ENCODE measurements at places on chromosomes 12 and 14.

DNA sequence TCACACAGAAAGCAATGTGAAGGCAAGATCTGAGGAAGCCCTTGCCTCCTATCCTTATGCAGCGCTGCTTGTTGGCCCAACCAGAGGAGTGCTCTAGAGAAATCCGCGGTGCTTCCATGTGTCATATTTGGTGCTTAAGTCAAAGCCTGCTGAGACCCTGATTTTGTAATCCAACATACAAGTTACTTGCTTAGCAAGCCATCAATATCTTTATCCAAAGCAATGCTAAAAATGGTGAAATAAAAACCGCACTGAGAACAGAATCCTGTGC is 250.0 kb downstream of the MED13L start:
- DNase-seq = no peak

- DNase-seq = no peak
Observed at GRCh38 chr12:53613821-53614220, 12.4 kb downstream of the ATF7 start.

- no peak for DNase-seq
Observed at GRCh38 chr12:71935594-71935993, 3.1 kb upstream of the TPH2 start.

- DNase-seq = no peak
Observed at GRCh38 chr12:5685935-5686334, 254.0 kb downstream of the NTF3 start.

DNA sequence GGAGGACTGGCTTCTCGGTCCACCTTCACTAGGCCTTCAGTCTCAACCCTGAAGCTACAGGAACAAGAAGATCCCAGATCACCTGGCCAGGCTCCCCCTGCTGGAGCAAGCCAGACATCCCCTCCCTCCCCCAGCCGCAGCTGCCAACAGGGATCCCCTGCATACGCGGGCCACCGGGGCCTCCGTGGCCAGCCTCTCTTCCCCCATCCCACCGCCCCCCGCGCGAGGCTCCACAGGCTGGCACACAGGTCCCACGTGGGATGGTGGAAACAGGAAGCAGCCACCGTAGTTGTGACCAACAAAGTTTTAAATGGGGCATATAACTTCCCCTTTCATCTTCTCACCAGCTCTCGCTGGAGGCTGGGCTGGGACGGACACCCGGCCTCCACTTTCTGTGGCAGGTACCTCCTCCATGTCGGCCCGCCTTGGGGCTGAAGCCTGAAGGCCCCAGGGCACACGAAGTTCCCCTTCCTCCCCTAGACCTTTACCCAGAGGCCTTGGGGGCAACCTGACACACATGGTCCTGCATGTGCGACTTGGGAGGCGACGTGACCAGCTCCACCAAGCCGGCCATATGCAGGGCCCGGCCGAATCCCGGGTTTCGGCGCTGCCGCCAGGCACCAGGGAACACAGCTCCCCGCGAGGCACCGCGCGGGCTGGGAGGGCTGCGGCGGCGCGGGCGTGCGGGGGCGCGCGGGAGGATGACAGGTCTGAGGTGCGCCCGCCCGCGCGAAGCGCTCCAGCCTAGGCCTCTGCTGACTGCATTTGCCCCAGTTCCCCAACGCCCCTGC is 44.4 kb upstream of the PNMA1 start:
- peak; percentile 64 for DNase-seq

- DNase-seq = no peak
Observed at GRCh38 chr12:24363177-24363754, 413.8 kb upstream of the SOX5 start.

DNA sequence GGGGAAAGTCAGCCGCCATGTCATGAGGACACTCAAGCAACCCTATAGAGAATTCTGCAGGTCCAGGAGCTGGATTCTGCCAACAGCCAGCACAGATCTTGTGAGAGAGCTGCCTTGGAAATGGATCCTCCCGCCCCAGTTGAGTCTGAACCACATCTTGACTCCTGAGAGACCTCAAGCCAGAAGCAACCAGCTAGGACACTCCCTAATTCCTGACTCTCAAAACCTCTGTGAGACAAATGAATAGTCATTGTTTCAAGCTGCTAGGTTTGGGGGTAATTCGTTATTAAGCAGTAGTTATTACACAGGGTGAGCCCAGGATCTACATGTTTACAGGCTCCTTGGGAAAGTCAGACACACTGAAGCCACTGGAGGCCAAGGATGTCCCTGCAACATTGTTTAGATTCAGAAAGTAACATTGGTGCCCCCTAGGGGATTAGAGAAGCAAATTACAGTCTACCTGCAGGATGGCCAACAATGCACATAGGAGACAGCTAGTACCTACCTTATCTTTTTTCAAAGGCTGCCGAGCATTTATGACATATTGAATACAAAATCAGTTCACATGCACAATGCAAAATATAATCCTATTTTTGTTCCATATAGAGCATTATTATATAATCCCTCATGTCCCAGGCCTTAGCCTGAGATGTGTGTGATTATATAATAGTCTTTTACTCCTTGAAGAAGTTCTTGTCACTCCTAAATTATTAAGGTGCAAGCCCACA is 57.9 kb upstream of the FICD start:
- DNase-seq = peak; percentile 56

- no peak for DNase-seq
Observed at GRCh38 chr14:70832561-70833305, 23.4 kb upstream of the MAP3K9 start.

GRCh38 chr14:56394826-56395530 is 184.6 kb upstream of the TMEM260 start:
- DNase-seq = no peak

DNA sequence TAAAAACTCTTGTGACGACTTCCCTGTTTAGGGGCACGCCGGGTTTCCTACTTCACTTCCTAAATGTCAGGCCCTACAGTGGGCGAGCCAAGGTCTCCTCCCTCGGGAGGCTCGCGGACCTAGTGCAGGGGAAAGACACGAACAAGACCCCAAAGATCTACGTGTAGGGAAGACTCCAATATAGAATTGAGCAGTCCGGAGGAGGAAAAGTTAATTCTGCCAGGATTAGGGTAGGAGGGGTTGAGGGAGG is 564 bp downstream of the ATXN3 start:
- DNase-seq = no peak

- DNase-seq = no peak
Observed at GRCh38 chr12:120652656-120653435, 12.4 kb downstream of the CABP1 start.

- peak; percentile 43 for DNase-seq
Observed at GRCh38 chr12:55797068-55797467, 20.5 kb downstream of the SARNP start.

- no peak for DNase-seq
Observed at GRCh38 chr14:55873169-55873568, 245.0 kb upstream of the PELI2 start.

GRCh38 chr12:112340230-112340629 is 42.0 kb downstream of the HECTD4 start:
- no peak for DNase-seq

- no peak for DNase-seq
Observed at GRCh38 chr12:3809357-3810015, 56.6 kb upstream of the CRACR2A start.

GRCh38 chr12:33587784-33588712 is 148.4 kb upstream of the SYT10 start:
- DNase-seq = no peak

DNA sequence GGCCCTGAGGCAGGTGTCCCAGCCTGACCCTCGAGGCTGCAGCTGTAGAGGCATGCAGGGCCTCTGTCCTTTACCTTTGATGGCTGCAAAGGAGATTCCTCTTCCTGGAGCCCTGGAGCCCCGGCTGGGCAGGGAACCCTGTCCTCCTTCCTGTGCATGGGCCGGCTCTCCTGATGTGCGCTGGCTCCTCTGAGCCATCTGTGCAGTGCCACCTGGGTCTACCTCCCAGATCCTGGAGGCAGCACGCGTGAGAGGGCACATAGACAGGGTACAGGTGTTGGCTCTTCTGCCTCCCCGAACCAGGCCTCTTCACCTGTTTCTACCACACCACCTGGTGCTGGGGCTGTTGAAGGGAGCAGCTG is 115.1 kb downstream of the BEGAIN start:
- DNase-seq = no peak

DNA sequence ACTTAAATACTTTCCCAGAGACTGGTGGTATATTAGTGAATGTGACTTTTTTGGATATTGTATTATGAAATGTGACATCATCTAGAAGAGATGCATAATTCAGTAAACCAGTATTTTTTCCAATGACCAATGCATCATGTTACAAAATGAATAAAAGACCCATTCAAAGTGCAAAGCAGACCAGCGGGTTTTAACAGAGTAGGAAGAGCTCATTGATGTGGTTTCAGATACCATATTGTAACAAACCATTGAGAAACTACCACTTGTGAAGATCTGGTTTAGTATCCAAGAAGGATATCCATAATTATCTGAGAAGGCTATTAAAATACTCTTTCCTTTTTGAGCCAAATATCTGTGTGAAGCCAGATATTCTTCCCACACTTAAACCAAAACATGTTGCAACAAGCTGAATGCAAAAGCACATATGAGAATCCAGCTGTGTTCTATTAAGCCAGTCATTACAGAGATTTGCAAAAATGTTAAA is 47.7 kb downstream of the MVK start:
- DNase-seq = no peak

DNA sequence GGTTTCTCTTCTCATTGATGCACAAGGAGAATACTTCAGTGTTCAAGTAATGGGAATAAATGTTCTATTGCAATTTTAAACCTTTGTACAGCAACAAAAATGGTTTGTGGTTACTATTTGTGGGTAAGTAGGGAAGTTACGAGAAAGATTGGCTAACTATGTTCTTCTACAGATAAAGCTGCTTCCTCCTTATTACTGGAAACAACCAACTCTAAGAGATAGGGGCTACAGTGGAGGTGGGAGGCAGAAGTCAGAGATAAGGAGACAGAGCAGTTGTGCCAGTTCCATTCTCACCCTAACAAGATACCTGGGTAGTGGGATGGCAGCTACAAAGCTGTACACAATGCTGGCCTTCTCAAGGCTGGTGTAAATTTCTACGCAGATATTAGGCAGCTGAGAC is 16.2 kb downstream of the NOXRED1 start:
- DNase-seq = no peak

GRCh38 chr14:61421212-61421923 is 100.0 kb downstream of the PRKCH start:
- DNase-seq = no peak

GRCh38 chr12:38328306-38328895 is 11.8 kb downstream of the ALG10B start:
- DNase-seq = peak; percentile 52

- DNase-seq = no peak
Observed at GRCh38 chr14:65637780-65638179, 225.2 kb downstream of the FUT8 start.

DNA sequence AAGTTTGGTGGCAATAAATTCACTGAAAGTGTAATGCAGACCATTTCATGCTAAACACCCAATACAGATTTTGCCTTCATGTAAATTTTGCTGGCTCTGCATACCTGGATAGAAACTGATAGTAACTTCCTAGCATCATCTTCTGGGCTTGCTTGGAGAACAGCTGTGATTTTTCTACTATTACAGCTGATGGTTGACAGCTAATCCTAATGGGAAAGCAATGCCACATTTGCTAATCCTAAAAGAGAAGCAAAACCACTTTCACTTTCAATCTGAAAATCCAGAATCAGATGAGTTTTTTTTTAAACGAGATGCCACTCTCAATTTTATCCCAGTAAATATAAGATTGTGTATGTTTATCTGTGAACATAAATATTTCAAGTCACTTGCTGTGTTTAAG is 1035.9 kb downstream of the TRHDE start:
- DNase-seq = no peak

DNA sequence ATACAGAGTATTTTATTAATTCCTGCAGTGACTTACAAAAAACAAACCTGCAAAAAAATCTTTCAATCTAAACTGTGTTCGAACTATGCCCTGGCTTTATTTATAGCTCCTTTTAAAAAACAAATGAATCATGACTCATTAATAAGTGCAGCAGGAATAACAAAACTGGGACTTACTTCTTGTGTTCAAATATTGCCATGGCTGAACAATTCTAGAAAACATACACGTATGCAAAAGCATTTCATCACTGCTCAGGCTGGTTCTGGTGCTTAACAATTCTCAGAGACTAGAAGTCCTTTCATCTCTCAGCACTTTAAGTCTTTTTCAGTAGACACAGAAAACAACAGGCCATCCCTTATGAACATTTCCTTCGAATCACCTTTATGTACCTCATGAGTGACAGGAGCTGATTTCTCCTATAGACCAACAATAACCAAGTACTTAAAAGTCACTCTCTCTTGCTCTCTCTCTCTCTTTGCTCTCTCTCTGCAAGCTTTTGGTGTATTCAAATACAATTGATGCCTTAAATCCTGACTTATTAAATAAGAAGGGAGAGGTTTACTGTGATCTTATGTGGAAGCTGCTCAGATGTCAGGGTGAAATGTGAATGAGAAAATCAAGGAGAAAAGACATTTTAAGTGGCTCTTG is 268.8 kb downstream of the TTC8 start:
- no peak for DNase-seq

GRCh38 chr12:77435446-77436091 is 370.2 kb upstream of the E2F7 start:
- no peak for DNase-seq

GRCh38 chr12:122072031-122072970 is 6.3 kb upstream of the MLXIP start:
- DNase-seq = peak; percentile 65

GRCh38 chr12:50934371-50934851 is 17.9 kb upstream of the HIGD1C start:
- DNase-seq = no peak

DNA sequence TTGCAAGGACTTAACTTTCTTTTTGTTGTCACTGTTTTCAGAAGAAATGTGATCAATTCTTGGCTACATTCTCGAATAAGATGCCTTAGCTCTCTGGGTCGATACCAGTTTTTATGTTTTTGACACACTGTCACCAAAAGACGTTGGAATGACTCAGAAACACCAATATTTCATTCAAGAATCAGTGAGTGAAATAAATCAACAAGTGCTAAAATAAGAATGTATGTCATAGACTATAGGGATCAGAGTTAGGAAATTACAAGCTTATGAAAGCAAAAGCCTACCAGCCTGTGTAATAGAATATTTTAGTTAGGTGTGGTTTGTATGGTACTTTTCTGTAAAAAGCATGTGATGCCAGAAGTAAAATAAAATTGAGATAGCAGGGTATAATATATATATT is 17.8 kb downstream of the PPHLN1 start:
- peak; percentile 8 for DNase-seq

DNA sequence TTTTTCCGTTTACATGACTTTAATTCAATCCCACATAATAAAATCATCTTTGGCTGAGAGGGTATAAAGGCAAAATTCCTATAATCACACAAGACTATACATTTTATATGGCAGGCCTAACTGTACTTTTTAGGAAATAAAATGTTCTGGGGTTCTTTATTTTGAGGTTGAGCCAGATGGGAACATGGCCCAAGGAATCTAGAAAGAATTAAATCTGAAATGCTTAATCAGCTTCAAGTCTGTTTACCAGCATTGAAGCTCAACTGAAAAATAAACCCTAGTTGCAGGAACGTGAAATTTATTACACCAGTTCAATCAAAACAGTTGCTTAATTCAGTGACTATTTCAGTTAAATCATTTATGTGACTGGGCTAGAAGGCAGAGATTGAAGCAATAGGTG is 191.0 kb upstream of the BTG1 start:
- DNase-seq = no peak

Measured in NCI-H460 (cell line).